ENCODE measurements at places on chromosomes 1 and 21.
A peak's percentile ranks its signal among the peaks of the same experiment; 100 is the strongest.

GRCh38 chr1:103561643-103562395 is 9.6 kb upstream of the AMY2B start:
- DNase-seq = no peak

DNA sequence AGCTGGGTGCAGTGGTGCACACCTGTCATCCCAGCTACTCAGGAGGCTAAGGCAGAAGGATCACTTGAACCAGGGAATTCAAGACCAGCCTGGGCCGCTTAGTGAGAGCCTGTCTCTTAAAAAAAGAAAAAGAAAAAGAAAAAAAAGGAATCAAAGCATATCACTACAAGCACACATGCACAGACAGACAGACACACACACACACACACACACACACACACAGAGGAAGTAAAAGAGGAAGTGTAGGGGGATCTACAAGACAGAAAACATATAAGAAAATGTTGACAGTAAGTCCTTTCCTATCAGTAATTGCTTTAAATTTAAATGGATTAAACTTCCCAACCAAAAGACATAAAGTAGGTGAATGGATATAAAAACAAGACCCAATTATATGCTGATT is 180.3 kb downstream of the FAF1 start:
- DNase-seq = no peak

DNA sequence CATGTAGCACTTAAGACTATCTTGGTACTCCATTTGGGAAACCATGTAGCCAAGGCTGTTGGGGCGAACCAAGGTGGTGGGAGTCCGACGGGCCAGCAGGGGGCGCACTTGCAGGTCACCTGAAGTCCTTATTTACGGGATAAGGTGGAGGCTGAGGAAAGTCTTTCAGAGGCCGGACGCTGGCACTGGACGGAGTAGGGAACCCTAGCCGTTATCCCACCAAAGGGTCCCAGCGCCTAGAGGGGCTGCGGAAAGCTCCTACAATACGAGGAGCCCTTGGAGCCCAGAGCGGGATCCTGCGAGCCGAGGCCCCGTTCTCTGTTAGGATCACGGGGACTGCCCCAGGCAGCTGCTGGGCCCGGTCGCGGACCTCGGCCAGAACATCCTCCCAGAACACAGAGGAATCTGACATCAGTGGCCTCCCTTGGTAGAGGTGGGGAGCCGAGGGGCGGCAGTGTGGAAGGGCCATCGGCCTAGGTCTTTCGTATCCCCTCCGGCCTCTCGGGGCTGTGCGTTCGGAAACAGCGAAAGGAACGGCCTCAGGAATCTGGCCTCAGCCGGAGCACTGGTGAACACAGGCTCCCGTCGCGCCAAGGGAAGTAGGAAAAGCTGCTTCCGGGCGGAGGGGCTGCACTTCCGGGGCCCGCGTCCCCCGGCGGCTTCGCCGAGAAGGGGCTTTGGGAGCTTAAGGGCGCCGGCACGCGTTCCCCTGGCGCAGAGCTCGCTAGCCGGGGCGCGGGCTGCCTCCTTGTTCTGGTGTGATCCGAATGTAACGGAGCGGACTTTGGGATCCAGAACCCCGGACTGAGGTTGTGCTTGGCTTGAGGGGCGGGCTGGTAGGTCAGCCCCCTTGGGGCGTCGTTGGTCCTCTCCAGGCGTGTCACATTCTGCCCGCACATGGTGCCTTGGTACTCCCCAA is 29.9 kb upstream of the RPTN start:
- no peak for DNase-seq

GRCh38 chr1:75724472-75725022 is at the start of gene ACADM:
TSS of gene ACADM (plus strand) at chr1:75724709. CDS start at chr1:75724788, 79 bp downstream.
- DNase-seq = peak; percentile 58

DNA sequence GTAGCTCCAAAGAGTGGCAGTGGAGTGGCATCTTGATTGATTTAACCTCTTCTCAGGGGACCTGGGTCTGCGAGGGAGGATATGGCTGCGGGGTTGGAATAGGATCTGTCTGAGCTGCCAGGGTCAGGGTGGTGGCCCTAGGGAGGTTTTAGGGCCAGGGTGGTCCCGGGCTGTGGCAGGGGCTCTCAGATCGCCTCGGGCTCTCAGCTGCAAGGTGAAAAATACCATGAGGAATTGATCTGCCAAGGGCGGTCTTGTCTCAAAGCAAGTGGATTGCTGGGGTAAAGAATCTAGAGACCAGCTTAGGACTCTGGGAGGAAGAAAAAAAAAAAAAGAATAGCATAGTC is 3.7 kb downstream of the SIM2 start:
- no peak for DNase-seq

DNA sequence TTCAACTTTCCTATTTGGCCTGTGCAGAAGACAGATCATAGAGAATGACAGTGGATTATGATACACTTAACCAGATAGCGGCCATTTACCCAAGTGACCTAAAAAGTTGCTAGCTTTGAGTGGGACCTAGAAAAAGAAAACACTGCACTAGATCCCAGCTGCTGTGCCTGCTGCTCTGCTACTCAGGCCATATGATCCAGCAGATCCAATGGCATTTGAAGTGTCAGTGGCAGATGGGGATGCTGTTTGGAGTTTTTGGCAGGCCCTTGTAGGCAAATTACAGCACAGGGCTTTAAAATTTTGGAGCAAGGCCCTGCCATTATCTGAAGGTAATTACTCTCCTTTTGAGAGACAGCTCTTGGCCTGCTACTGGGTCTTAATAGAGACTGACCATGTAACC is 74.0 kb upstream of the KCNE2 start:
- no peak for DNase-seq

DNA sequence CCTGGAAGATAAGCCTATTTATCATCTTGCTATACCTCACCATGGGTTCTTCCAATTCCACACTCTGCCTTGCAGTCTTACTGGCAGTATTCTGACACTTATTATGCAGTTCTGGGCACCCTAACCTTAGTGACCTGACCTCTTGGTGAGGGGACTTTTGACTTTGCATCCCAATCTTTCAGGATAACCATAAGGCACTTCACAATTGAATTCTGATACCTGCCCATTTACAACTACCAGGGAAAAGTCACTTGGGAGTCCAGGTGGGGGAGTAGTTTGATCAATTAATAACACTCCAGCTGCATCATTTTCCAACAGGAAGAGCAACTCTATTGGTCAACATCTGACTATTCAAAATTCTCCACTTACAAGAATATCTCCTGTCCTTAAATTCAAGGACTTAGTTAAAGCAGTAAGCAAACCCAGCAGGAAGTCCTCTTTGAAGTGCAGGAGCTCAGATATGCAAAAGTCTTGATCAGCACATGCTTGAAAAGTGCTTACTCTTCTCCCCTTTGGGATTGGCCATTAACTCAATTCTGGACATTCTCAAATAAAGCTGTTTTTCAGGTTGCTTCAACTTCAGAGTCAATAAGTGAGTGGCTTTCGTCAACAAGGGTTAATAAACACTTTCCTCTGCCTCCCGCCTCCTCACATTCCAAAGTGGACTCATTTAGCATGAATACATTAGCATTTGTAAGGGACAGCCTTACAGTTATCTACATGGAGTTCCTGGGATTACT is 177.4 kb upstream of the NRIP1 start:
- no peak for DNase-seq

DNA sequence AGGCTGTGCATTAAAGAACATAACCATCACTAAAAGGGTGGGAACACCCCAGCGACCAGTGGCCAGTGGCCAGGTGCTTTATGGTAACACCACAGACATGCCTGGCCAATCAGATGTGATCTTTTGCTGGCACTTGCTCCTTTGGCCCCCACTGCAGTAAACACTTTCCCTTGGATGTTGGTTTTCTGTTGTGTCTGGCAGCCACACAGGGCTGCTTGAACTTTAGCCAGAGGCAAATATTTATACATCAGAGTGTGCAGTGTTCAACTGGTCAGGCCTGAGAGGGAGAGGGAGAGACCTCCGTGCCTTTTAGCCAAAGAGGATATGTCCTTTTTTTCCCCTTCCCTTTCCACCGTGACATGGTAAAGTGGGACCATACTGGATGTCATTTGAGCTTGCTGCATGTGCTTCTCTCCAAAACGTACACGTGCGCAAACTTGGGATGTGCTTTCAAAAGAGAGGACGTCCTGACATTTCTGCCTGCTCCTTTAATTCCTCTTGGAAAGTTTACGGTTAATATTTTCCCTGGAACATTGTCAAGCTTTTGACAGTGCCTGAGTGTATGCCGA is 101.2 kb downstream of the NFIA start:
- DNase-seq = no peak

- no peak for DNase-seq
These were observed 119.5 kb downstream of the EPHB2 start for GRCh38 chr1:22830041-22830566.

DNA sequence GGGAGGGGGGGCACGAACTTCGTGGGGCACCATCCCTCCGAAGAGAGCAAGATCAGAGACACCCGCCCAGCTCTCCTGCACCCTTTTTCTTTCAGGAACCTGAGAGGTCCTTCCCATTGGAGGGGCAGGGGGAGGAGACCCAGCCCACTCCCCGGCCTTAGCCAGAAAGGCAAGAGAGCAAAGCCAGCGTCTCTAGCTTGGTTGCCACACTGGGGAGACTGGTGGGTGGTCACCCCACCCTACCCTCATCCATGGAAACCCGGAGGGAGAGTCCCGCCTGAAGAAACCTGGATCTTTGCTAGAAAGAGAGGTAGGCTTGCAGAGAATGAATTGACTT is 246 bp downstream of the ATP2B4 start:
- no peak for DNase-seq

DNA sequence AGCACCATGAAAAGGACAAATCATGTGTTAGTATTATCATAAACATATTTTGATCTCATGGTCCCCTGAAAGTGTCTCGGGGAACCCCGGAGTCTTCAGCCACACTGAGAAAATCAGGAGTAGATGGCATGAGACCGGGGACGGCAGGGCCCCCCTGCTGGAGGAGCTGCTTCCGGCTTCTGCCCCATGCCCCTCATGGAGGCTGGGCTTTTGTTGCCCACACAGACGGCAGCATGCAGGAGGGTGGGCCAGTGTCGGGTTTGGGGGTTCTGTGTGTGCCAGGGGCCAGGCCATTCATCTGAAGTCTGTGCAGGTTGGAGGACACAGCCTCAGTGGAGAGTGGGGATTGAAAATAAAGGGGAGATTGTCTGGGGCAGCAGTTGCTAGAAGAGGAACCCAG is 75.1 kb upstream of the CD34 start:
- DNase-seq = no peak

GRCh38 chr1:36352125-36352909 is 28.9 kb upstream of the EVA1B start:
- no peak for DNase-seq

DNA sequence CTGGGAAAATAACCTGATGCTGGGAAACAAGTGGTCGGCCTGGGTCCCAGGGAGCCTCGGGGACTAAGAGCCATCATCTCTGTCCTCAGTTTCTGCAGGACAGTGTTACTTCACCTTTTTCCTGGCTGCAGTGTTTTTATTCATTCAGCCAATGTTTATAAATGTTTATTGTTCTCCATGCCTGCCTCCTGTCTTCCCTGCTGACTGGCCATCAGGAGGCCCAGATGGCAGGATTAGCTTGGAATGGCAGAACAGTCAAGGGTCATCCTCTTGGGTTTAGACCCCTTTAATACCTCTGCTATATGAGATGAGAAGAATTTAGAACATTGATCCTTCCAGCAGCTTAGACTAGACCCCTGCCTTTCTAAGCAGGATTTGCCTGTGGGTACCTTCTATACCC is 13.3 kb downstream of the MAPKAPK2 start:
- DNase-seq = no peak

DNA sequence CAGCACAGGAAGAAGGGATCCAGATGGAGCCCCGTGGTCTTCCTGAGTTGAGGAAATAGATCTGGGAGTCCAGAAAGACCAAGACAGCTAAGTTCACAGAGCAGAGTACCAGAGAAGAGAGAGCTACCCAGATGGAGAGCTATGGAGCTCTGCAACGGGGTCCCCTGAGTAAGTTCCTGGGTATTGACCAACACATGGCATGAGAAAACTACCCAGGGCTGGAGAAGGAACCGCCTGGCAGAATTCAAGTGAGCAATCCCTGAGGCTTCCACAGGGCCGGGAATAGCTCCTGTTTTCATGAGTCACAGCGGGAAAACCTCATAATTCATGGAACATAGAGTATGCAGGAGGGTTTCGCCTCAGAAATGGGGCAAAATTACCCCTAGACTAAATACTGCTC is 19.7 kb downstream of the STPG1 start:
- no peak for DNase-seq

DNA sequence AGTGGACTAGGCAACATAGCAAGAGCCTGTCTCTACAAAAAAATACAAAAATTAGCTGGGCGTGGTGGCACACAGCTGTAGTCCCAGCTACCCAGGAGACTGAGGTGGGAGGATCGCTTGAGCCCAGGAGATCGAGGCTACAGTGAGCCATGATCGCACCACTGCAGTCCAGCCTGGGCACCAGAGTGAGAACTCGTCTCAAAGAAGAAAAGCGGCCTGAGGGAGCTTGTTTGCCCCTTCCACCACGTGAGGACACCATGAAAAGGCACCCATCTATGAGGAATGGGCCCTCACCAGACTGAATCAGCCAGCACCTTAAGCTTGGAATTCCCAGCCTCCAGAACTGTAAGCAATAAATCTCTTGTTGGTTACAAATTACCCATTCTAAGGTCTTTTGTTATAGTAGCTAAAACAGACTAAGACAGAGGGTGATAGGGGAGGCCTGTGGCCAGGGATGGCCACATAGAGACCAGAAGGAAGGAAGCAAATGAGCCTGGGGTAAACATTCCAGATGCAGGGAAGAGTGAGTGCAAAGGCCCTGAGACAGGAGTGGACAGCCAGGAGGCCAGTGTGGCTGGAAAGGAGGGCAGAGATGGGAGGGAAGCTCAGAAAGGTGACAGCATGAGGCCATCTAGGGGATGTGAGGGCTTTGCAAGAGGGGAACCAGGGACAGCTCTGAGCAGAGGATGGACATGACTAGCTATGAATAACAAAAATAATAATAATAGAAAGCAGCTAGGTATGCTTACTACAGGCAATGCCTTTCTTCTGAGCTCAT is 120.1 kb downstream of the MATN1 start:
- no peak for DNase-seq

DNA sequence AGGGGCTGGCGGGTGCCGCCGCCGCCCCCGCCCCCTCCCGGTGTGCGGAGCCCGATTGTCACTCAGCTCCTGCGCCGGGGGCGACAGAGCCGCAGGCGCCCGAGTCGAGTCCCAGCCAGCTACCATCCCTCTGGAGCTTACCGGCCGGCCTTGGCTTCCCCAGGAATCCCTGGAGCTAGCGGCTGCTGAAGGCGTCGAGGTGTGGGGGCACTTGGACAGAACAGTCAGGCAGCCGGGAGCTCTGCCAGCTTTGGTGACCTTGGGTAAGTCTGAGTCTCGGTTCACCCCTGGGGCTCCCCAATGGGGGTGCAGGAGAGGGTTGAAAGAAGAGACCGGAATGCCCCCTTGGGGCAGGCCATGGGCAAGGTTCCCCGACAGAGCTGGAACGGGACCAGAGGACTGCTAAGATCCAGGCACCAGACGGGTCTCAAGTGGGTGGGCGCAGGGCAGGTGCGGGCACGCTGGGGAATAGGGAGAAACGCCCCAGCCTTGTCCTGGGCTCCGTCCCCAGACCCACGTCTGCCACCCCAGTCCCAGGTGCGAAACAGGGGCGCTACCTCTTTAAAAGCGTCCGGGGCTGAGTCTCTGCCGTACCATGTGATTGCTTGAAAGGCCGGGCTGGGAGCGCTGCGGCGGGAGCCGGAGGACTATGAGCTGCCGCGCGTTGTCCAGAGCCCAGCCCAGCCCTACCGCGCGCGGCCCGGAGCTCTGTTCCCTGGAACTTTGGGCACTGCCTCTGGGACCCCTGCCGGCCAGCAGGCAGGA is at the start of gene ADORA1:
Gene ADORA1 (plus strand): TSS at position 61 of the 765 bp plus-strand sequence. CDS start 1,116 bp downstream, outside the sequence.
- DNase-seq = no peak

All from esophagus squamous epithelium (tissue), 5 donors.